ENCODE measurements at places on chromosomes 4 and X.

- DNase-seq: no peak
These were observed 383.3 kb upstream of the ZFP42 start for GRCh38 chr4:187612301-187612700.

DNA sequence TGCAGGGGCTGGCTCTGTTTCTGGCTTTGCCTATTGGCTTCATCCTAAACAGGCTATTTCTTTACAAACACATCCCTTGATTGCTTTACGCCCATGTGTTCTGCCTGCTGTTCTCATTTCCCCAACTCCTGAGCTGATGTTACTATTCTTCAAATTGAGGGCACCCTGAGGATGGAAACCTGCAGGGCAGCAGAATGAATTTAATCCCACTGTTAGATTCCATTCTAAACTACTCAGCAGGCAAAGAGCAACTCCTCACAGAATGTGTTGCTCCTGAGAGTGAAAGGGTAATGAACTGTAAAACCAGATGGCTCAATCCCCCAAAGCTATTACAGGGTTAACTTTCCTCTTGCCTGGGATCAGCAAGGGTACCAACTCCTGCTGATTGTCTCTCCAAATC, 75.7 kb downstream of the ANKRD50 start:
- DNase-seq: no peak

GRCh38 chr4:36292556-36293188, 11.3 kb downstream of the DTHD1 start:
- DNase-seq: no peak

- DNase-seq: no peak
These were observed 745 bp downstream of the TRIM2 start for GRCh38 chr4:153204728-153205648.

GRCh38 chrX:108224218-108224617, 132.6 kb downstream of the ATG4A start:
- no peak for DNase-seq

DNA sequence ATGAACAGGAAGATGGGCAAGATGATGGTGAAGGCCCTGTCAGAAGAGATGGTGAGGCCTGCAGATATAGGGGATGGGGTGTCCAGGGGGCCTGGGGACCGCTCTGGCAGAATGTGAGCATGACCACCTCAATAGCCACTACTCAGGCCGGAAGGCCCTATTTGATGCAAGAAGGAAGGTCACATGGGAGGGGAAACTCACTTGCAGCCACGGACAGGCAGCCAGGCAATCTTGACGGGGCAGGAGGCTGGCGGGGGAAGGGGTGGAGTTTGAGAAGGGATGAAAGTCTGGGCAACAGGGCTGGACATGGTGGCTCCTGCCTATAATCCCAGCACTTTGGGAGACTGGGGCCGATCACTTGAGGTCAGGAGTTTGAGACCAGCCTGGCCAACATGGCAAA, 8.8 kb downstream of the SASH3 start:
- no peak for DNase-seq

GRCh38 chrX:1334854-1335253, 1.7 kb upstream of the IL3RA start:
- DNase-seq: no peak

DNA sequence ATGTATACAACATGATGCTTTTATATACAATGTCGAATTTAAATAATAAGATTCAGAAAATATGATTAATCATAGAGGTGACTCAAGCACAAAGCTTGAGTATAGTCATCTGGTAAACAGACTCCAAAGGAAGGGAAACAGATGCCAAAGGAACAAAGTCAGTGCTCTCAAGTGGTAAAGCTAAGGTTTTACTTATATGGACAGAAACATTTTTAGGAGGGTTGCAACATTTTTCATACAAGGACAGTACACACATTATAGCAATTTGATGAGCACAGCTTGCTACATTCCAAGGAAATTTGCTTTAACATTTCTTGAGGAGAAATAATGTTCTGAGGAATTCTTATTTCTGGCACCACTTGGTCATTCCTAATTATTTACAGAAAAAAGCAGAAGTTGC, 333.4 kb upstream of the AADAT start:
- no peak for DNase-seq

DNA sequence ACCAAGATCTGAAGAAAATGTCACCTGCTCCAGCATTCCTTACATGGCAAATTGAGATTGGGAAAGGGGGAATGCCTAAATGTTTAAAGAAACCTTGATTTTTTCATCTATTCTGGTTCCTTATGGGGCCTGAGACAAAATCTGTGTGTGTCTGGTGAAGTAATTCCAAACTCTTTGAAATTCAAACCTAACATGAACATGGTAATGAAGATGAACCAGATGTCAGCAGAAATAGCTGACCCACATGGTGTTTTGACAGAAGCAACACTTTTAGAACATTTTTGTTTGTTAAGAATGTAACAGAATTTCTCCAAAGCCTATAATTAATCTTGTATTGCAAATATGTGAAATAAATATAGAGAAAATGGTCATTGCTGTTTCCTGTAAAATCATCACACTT, 133.0 kb downstream of the PARM1 start:
- no peak for DNase-seq

GRCh38 chr4:75722417-75722816, 2.0 kb upstream of the USO1 start:
- DNase-seq: no peak

- no peak for DNase-seq
These were observed 280.0 kb upstream of the PCDH18 start for GRCh38 chr4:137812258-137812657.

DNA sequence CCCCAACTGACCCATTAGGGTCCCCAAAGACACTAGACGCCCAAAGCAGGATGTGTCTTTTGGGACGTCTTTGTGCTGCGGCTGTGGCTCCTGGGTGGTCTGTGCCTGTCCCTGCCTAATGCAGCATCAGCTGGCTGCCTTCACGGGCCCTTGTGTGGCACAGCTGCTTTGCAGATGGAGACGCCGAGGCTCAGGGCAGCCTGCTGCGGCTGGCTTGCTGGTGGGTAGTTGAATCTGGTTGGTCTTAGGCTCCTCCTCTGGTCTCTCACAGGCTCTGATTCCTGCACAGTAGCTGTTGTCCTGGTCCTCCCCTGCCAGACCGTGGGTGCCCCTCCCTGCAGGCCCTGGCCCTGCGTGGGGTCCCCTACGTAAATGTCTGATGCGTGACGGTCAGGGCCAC, 8.1 kb downstream of the CPZ start:
- DNase-seq: no peak

- DNase-seq: no peak
These were observed 43.1 kb downstream of the MAB21L2 start for GRCh38 chr4:150625033-150625432.

DNA sequence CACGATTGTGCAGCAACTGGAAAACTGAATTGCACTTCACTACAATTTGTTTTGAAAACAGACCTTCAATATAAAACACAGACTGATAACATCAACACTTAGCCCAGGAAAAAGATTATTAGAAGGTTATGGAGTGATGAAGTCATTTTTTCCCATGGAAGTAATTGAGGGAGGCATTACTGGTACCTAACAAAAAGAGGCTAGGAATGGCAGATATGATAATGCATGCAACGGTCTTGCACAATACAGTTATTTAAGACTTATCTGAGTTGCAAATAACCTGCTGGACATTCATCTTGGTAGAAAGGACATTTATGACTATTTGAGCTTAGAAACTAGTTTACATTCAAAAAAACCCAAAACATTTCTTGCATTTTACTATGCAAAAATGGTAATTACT, 1031.9 kb downstream of the FAT4 start:
- DNase-seq: no peak

- DNase-seq: no peak
These were observed 117.9 kb upstream of the FAM9B start for GRCh38 chrX:9151772-9152307.

DNA sequence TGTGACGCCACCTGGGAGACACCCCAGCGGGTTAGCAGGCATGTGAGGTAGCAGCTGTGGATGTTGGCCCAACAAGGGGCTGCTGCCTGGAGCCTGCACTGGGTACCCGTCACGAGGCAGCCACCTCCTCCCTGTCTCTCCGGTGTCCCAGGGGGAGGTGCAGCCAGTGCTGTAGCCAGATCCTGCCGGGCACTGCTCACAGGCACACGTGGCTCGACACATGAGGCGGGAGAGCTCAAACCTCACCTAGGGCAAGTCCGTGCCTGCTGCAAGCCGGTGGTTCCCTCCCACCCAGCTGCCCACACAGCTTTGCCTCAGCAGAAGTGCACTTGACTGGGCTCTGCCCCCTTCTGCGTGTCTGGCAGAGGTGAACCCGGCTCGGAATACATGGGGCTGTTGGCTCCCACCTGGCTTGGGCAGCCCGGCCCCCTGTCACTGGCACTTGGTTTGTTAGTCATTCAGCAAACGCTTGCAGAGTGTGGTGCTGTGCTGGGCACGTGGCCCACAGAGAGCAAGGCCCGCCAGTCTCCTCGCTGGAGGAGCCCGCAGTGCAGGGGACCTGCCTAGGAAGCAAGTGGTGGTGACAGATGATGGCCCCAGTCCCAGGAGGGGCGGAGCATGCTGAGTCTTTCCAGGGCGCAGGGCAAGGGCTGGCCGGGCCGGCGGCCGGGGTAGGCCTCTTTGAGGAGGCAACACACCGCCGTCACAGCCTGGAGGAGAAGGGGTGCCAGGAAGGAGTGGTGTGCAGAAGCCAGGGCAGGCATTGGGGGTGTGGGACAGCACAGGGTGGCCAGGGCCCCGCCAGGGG, 10.1 kb upstream of the SH3TC1 start:
- peak; percentile 74 for DNase-seq

GRCh38 chr4:5660185-5660584, 48.2 kb downstream of the EVC2 start:
- DNase-seq: no peak

DNA sequence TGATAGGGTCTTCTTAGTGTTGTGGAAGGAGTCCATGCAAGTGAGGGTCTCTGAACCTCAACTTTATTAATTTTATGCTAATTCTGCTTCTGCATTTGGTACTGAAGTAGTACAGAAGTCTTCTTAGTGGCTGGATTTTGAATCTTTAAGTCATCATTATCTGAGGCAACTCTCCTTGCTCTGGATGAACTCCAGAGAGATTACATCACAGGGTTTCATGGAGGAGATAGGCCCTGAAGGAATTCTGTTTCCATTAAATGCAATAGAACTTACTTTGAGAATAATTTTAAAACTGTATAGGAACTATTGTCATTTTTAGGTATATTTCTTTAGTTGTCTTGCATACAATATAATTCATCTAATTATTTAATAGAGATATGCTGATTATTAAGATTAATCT, 451.2 kb downstream of the FAT4 start:
- no peak for DNase-seq

DNA sequence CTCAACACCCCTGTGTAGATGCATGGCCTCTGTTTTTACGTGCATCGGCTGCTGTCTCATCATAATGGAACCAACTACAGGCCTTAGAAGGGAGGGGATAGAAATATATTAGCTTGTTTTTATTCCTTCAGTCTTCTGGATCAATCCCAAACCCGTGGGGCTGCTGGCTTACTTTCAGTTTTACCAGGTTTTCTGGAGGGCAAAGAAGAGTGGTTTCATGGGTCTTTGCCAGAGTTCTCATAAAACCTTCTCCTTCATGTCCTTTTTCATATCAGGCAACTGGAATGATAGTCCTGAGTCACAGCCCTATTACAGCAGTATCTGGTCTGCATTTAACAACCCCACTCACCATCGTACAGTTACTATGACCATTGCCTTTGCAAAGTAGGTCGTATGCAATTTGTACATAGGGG, 34.6 kb downstream of the PPP2R2C start:
- DNase-seq: no peak

GRCh38 chr4:112170451-112170993, 25.3 kb downstream of the FAM241A start:
- DNase-seq: no peak

DNA sequence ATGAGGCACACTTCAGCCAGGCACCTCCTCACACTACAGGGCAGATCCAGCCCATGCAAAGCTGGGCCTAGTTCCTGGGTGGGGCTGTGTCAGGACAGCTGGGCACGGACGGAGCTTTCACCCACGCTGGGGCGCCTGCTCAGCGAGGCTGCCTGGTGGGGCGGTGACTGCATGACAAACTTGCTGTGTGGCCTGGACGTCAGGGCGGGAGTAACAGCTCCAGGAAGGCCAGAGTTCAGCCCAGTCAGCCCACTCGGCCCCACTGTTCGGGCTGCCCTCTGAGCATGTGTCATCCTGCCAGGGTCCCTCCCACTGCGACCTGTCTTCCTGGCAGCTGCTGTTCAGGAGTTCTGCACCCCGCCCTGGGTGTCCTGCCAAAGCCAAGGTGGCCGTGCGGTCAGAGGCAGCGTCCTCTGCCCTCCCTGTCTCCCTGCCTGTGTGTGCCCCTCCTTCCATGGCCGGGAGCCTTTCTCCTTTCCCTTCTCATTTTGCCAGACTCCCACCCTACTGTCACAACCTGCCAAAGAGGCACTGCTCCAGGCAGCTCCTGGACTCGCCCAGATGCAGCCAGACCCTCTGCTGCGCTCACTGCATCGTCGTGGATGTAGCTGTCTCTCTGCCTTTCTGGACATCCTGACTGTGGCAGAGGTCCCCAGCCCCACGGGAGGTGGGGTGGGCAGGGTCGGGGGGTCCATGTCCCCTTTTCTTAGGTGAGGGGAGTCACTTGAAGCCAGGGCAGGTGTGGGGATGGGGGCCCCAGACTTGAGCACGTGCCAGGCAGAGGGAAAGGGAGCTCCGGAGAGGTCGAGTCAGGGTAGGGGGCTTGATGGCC, 33.0 kb upstream of the KIAA0232 start:
- DNase-seq: no peak

DNA sequence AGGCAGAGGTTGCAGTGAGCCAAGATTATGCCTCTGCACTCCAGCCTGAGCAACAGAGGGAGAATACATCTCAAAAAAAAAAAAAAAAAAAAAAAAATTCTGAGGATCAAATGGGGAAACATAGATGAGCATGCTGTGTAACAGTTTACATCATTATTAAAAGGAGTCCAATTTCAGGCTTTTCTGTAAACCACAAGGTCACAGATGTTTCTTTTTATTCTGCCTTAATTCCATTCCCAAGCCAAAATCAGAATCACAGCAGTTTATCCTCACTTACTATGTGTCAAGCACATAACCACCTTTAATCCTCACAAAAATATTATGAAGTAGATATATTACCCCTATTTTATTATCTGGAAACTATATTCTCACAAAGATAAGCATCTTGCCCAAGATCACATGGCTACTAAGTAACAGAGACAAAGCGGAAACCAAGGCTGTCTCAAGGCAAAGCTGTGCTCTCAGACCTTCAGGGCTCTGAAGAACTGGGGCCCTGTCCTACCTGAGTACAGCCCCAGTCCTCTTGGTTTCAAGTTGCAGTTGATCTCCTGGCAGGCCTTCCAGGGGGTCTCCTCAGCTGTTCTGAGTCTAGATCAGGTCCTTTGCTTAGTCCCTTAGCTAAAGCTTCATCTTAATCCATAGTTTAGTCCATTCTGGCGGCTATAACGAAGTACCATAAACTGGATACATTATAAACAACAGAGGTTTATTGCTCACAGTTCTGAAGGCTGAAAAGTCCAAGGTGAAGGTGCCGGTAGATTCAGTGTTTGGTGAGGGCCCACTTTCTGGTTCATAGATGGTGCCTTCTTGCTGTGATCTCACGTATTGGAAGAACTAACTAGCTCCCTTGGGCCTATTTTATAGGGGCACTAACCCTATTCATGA, 141.3 kb downstream of the PALLD start:
- no peak for DNase-seq

- no peak for DNase-seq
These were observed 516.6 kb downstream of the PPARGC1A start for GRCh38 chr4:23373261-23373660.
